ENCODE measurements at places on chromosomes 7 and 10.

GRCh38 chr7:105585850-105586500 lies 4.7 kb upstream of the EFCAB10 start:
- no peak for DNase-seq

DNA sequence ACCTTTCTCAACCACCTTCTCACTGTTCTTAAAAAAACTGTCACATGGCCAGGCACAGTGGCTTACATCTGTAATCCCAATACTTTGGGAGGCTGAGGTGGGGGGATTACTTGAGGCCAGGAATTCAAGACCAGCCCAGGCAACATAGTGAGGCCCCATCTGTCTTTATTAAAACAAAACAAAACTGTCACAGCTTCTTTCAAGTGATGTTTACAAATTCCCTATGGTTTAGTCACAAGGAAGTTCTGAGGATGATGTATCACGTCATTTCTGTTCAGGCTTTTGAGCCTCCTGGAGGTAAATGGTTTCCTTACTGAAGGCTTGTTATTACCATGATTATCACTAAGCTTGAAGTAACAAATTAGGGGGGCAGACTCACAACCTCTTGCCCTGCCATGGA lies 186.2 kb downstream of the CFTR start:
- no peak for DNase-seq

DNA sequence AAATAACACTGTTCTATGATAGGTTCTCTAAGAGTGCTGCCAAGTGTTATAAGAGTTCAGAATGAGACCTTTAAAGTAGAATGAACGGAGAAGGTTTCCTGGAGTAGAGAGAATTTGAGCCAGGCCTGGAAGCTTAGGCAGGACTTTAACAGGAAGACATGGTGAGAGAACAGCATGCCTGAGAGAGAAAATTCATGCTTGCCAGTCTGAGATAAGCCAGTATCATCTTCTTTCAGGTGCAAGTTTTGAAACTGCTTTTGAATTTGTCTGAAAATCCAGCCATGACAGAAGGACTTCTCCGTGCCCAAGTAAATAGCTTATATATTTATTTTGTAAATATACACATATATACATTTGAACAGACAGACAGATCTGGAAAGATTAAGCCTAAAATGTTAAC lies 22.1 kb downstream of the ARMC10 start:
- DNase-seq: no peak

- DNase-seq: no peak
Observed at GRCh38 chr7:28354601-28355402, 57.5 kb upstream of the CREB5 start.

- DNase-seq: no peak
Observed at GRCh38 chr10:32650246-32650655, 204.3 kb downstream of the CCDC7 start.

DNA sequence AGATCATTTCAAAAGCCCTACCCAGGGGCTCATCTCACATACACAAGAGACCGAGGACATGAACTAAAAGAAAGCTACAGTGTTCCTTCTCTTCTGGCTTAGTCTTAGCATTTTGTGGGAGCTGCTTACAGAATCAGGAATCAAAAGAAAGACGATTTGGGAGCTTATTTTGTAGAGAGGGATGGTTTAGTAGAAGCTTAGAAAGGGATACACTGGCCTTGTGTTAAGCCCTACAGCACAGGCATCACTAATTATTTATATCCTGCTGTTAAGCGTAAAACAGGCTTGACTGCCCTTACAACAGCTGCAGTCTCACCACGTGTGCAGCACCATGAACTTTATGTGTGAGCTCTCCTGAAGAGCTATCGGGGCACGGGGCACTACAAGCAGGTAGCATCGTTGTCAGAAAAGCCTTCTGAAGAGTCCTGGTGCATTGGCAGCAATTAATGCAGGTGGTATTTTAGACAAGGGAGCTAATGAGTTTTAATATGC lies 798.3 kb downstream of the NXPH1 start:
- peak; percentile 29 for DNase-seq

GRCh38 chr10:65566906-65567305 lies 1358.9 kb upstream of the LRRTM3 start:
- DNase-seq: no peak

DNA sequence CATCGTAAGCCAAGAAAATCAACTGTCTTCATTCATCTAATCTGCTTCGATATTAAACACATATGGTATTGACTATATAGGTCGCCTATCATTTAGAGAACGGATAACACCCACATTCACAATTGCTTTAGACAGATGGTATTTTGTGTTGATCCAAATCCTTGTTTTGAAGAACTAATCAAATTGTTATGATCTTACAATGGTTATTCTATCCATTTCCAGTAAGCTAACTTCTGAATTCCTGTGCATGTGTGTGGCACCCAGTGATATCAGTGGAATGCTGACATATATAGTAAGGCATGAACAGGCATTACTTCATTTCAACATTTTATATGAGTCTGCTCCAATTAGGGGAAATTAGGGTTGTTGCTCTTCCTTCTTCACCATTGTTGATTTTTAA lies 98.8 kb downstream of the SEMA3E start:
- DNase-seq: no peak

GRCh38 chr7:131090188-131090587 lies 237.5 kb upstream of the MKLN1 start:
- DNase-seq: no peak

- DNase-seq: no peak
Observed at GRCh38 chr10:80739963-80740715, 202.4 kb downstream of the SH2D4B start.

Measured in NCI-H1092 treated with DMSO at 0.1 percent for 48 hours (cell line).